Natural killer cell (primary cell): ENCODE measurements at places on chromosomes 7 and 10. TPM values are rescaled to one million over a fixed set of nuclear protein-coding genes. Genes with fewer than 3 reads are reported as not detected.

- no peaks in the 10 kb centered on the region for H3K36me3 ChIP-seq
- no peak overlapping the region for H3K27ac ChIP-seq
- H3K27me3 ChIP-seq, result no peaks in the 10 kb centered on the region
Measured at GRCh38 chr7:132779164-132779563, 202.9 kb upstream of the PLXNA4 start.

- H3K27ac ChIP-seq, result no peak overlapping the region
- DNase-seq, result no peak
- H3K4me3 ChIP-seq, result no peak overlapping the region
- H3K4me1 ChIP-seq, result no peaks in the 10 kb centered on the region
- no peaks in the 10 kb centered on the region for H3K27me3 ChIP-seq
- no peaks in the 10 kb centered on the region for H3K36me3 ChIP-seq
Measured at GRCh38 chr7:94348142-94348541, 46.6 kb upstream of the COL1A2 start.

DNA sequence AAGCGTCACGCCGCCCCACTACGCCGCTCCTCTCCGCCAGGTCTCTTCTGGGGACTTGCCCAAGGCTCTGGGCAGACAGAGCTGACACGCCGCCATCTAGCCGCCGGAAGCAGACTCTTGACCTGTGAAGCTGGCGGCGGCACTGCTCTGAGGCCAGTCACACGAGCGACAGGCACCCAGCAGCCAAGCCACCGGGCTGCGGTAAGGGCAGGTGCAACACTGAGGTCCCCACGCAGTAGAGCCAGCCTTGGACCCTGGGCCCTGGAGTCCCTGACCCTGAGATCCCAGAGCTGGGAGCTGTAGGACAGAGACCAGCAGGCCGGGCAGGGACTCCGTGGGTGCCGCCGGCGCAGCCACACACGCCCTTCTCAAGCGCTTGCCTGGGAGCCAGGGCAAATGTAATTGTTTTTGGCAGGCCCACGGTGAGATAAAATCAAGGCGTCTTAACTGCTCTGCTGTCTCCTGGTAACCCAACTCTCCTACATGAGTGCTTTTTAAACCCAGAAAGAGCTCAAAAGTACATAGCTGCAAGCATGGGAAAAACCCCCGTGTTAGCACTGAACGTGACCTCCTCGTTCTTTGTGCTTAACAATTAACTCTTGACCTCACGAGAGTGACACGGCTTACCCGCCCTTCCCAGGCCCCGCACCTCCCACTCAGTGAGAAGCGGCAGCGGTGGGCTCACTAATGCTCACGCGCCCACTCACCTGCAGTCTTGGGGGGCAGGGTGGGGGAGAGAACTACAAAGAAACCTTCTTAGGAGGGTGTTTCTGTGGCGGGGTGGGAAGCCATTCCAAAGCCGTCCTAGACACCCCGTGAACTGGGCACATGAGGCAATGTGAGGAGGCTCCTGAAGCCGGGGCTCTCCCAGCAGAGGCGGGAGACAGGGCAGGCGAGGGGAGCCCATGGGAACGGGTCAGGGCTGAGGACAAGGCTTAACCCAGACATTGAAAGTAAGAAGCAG, 8.5 kb downstream of the GPER1 start:
- H3K4me3 ChIP-seq, result no peak overlapping the region
- no peak overlapping the region for H3K27ac ChIP-seq

- no peaks in the 10 kb centered on the region for H3K36me3 ChIP-seq
- peaks cover 8% of the 10 kb centered on the region for H3K4me1 ChIP-seq
- no peak for DNase-seq
- peaks cover 18% of the 10 kb centered on the region for H3K27me3 ChIP-seq
Measured at GRCh38 chr7:32957326-32958045, at the start of gene FKBP9. FKBP9 (plus strand) TSS chr7:32957440; CDS start chr7:32957574, 134 bp downstream.

DNA sequence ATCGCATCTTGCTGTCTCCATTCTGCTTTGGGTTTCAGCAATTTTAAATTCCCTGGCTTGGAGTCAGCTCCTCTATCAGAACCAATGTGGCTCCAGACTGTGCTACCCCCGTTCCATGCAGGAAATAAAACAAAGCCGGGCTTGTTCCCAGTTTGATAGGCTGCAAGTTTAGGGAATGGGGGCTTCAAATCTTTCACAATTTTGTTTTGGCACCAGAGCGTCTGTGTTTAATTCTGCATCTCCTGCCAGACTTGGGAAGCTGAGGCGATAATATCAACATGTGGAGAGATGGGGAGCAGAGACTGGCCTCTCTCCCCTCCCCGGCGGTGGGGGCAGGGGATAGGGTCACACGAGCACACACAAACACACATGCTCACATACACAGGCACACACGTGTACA, 305.9 kb downstream of the FGFR2 start:
- no peak overlapping the region for H3K27ac ChIP-seq
- no peaks in the 10 kb centered on the region for H3K27me3 ChIP-seq
- no peaks in the 10 kb centered on the region for H3K36me3 ChIP-seq
- DNase-seq, result no peak

- no peaks in the 10 kb centered on the region for H3K36me3 ChIP-seq
- peaks cover 7% of the 10 kb centered on the region for H3K4me1 ChIP-seq
- H3K27ac ChIP-seq, result no peak overlapping the region
- H3K27me3 ChIP-seq, result no peaks in the 10 kb centered on the region
- H3K4me3 ChIP-seq, result no peak overlapping the region
Measured at GRCh38 chr7:140883378-140883777, 41.4 kb downstream of the BRAF start.

Gene GRID2IP
- 0.40 TPM for total RNA-seq

DNA sequence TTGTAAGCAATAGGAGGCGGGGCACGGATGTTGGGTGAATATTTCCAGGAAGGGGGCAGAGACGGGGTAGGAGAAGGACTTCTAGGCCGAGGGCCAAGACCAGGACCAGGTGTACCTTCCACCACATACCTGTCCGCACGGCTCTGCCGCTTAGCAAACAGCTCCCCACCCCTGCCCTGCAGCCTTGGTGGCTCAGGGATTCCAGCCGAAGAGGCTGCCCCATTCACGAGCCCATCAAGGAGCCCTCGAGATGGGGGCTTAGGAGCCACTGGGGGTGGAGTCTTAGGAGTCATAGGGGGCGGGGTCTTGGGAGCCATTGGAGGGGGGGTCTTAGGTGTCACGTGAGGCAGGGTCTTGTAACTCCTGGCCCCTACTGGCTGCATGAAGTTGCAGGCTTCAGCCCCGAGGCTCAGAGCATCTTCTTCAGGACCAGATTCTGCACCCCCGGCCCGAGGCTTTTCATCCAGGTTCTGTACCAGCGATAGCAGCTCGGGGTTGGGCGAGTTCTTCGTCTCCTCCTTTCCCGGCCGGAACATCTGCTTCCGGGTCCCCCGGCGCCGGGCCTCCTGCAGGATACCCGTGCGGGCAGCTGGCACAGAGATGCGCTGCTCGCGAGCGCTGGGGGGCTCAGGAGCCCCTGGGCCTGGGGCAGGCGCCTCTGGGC, 6.1 kb upstream of the MYOZ1 start:
- H3K27me3 ChIP-seq, result no peaks in the 10 kb centered on the region
- DNase-seq, result no peak
- no peaks in the 10 kb centered on the region for H3K36me3 ChIP-seq
- no peak overlapping the region for H3K27ac ChIP-seq
- H3K4me3 ChIP-seq, result peak overlapping the region; percentile 54

GRCh38 chr7:36969376-36969775, 245.1 kb upstream of the AOAH start:
- H3K27ac ChIP-seq, result peak overlapping the region; percentile 1
- peak; percentile 49 for DNase-seq
- H3K4me1 ChIP-seq, result peaks cover 20% of the 10 kb centered on the region
- H3K27me3 ChIP-seq, result no peaks in the 10 kb centered on the region
- H3K36me3 ChIP-seq, result no peaks in the 10 kb centered on the region

Gene PKD1L1
- total RNA-seq, result 0.48 TPM

- H3K36me3 ChIP-seq, result no peaks in the 10 kb centered on the region
- no peak overlapping the region for H3K27ac ChIP-seq
- H3K27me3 ChIP-seq, result no peaks in the 10 kb centered on the region
Measured at GRCh38 chr7:127835679-127836078, 183.7 kb downstream of the SND1 start.

DNA sequence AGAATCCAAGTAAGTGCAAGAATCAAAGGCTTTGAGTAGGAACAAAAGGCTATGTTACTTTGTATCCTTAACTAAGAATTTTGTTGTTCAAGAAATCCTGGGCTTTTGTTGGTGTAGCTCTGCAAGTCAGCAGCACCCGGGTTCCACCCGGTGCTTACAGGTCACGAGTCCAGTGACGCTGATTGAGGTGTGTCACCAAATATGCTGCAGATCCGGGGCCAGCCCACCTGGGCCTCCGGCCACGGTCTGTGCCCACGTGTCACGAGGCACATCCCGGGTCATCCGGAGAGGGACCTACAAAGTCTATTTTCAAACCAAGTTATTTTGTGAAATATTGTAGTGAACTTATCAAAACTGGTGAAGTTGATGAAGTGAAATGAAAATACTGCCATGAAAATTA, 103.1 kb downstream of the MGMT start:
- no peaks in the 10 kb centered on the region for H3K4me1 ChIP-seq
- H3K4me3 ChIP-seq, result no peak overlapping the region
- H3K27ac ChIP-seq, result no peak overlapping the region

GRCh38 chr7:103348452-103348851, 1.0 kb downstream of the PSMC2 start:
- peak; percentile 23 for DNase-seq
- H3K27ac ChIP-seq, result no peak overlapping the region
- H3K4me1 ChIP-seq, result peaks cover 13% of the 10 kb centered on the region
- no peaks in the 10 kb centered on the region for H3K27me3 ChIP-seq
- H3K36me3 ChIP-seq, result peaks cover 6% of the 10 kb centered on the region
- peak overlapping the region; percentile 83 for H3K4me3 ChIP-seq

DNA sequence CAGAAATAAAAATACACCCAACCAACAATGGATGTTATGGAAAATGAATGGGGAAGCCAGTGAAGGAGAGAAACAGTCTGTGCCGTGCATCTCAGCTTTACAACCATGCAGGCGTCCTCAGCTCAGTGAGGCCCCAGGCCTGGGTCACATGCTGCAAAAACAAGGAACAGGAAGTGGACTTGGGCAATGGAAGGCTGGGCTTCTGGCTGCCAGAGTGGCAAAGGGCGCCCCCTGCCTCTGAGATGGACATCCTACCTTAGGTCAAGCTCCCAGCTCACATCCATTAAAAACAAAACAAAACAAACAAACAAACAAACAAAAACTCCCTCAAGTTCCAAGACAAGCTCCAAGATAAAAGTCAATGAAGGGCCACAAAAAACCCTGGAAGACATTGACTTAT, 54.7 kb upstream of the AFAP1L2 start:
- H3K36me3 ChIP-seq, result peaks cover 23% of the 10 kb centered on the region
- H3K4me3 ChIP-seq, result no peak overlapping the region
- H3K27me3 ChIP-seq, result no peaks in the 10 kb centered on the region
- no peaks in the 10 kb centered on the region for H3K4me1 ChIP-seq
- no peak overlapping the region for H3K27ac ChIP-seq

Gene ZNF138
- total RNA-seq, result 8.0 TPM

Gene HOGA1
- total RNA-seq, result not detected

GRCh38 chr7:19001854-19002253, 115.6 kb downstream of the TWIST1 start:
- no peaks in the 10 kb centered on the region for H3K27me3 ChIP-seq
- H3K4me1 ChIP-seq, result no peaks in the 10 kb centered on the region
- no peak overlapping the region for H3K27ac ChIP-seq
- H3K4me3 ChIP-seq, result no peak overlapping the region
- no peak for DNase-seq

- H3K36me3 ChIP-seq, result no peaks in the 10 kb centered on the region
- no peaks in the 10 kb centered on the region for H3K27me3 ChIP-seq
- no peak overlapping the region for H3K27ac ChIP-seq
- H3K4me1 ChIP-seq, result peaks cover 5% of the 10 kb centered on the region
- H3K4me3 ChIP-seq, result no peak overlapping the region
Measured at GRCh38 chr10:70272925-70273316, 10.9 kb downstream of the NPFFR1 start.

Gene LRRC18
- total RNA-seq, result not detected

DNA sequence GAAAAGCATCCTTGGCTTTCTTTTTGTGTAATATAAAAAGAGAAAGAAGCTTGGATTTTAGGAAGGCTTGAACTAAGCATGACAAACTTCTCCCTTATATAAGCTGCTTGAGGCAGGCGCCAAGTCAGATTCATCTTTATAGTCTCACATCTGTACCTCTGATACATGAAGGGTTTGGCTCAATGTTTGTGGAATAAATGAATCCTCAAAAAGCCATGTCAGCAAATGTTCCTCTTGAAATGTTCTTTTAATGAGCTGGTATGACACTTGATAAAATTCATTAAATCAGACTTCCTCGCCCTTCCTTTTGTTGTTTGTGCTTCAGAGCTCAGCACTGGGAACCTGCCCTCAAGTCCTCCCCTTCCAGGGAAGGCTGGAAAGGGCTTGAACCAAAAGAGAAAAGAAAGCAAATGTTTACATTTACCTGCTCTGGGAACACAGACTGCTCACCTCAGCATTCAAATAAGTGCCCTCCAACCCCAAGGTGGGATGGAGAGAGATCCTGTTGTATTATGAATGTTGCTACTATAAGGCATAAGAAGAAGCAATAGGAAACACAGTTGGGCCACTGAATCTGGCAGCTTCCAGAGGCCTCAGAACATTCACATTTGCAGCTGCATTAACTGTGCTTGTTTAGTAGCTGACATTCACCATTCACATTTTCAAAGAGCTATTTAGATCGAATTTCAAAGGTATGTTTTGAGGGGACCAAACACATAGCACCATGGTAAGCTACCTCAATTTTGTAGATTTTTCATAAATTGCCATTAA, 212.6 kb downstream of the CACNA2D1 start:
- no peaks in the 10 kb centered on the region for H3K4me1 ChIP-seq
- no peak overlapping the region for H3K4me3 ChIP-seq
- DNase-seq, result no peak
- no peak overlapping the region for H3K27ac ChIP-seq
- no peaks in the 10 kb centered on the region for H3K27me3 ChIP-seq

Gene GFRA1
- total RNA-seq, result not detected

GRCh38 chr10:97331153-97331703, 3.3 kb downstream of the FRAT2 start:
- H3K27ac ChIP-seq, result no peak overlapping the region
- DNase-seq, result no peak
- H3K4me3 ChIP-seq, result no peak overlapping the region

DNA sequence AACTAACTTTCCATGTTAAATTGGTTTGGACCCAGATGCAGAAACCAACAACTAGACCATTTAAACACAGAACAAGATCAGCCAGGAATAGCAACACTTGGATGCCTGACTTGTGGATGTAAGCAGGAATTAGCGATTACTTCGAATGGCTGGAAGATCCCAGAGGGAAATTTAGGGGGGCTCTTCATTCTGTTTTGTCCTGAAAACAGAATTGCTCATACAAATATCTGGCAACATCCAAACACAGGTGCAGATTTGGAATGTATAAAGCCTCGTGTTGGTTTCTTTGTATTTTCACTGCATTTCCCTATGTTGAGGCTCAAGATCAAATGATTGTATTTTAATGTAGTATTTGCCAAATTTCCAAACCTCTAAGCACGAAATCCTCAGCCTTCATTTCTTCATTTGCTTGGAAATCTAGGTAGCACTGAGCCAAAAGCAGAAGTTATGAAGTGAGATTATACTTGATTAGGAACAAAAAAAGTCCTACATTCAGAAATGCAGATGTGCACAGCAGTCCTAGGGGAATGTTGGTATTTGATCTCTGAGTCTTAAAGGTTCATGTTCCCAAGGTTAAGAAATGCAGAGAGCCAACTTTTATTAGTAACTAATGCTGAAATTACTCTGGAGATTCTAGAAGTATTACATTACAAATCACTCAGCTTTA, 248.7 kb upstream of the TCF7L2 start:
- H3K27ac ChIP-seq, result no peak overlapping the region
- no peak overlapping the region for H3K4me3 ChIP-seq
- H3K36me3 ChIP-seq, result no peaks in the 10 kb centered on the region

- DNase-seq, result peak; percentile 47
- H3K27ac ChIP-seq, result peak overlapping the region; percentile 100
- peaks cover 16% of the 10 kb centered on the region for H3K36me3 ChIP-seq
- no peak overlapping the region for H3K4me3 ChIP-seq
Measured at GRCh38 chr7:99379043-99379577, 4.6 kb downstream of the ARPC1B start.
